Activated T-cell treated with anti-CD3 and anti-CD28 coated beads for 4 hours (primary cell): ENCODE measurements at places on chromosomes 5 and 9.

DNA sequence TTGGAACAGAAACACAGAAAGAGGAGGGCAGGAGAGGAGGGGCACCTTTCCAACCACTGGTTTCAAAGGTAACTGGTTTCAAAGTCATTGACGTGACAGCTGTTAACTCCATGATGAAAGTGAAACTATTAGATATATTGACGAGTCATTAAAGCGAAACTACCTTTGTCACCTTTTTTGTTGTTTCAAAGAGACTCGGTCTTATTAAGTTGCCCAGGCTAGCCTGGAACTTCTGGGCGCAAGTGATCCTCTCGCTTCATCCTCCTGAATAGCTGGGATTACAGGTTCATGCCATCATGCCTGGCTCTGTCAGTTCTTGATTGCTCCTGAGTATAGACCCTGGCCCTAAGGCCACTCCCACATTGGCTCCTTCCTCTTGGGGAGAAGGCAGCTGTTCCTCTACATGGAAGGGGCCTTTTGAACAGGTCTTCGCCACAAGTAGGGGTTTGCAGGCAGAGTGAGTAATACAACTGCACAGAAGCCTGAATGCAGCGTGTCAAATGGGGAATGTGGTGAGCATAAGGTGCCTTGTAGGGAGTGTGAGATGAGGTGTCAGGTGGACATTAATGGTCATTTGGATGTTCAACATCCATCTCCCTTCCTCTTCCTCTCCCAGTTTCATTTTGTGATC is 3.4 kb upstream of the F12 start:
- DNase-seq = no peak

DNA sequence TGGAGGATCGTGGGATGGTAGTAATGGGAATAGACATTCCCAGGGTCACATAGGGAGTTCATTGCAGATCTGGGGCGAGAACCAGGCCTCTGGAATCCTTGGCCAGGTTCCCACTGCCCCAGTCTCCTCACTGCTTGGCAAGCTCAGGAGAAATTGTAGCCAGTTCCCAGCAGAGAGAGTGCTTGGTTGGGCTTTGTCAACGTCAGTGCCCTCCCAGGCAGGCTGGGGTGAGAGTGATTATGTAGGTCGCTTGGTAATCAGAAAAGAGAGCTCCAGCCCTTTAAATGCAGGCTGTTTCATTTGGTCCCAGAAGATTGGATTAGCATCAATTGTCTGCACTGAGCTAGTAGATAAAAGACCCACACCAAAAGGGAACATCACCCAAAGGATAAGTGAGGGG is 51.8 kb upstream of the GALNT10 start:
- no peak for DNase-seq

DNA sequence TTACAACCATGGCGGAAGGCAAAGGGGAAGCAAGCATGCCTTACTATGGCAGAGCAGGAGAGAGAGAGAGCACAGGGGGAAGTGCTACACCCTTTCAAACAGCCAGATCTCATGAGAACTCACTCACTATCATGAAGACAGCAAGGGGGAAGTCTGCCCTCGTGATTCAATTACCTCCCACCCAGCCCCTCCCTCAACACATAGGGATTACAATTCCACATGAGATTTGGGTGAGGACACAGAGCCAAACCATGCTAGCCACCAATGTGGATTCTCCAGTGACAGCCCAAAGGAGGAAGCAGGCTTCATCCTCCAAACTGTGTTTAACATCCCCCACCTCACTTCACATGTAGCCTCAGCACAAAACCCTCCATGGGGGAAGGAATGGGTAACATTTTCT is 563.7 kb downstream of the CDK5RAP2 start:
- DNase-seq = no peak

GRCh38 chr9:70566751-70567150 is 152.3 kb upstream of the KLF9 start:
- no peak for DNase-seq

DNA sequence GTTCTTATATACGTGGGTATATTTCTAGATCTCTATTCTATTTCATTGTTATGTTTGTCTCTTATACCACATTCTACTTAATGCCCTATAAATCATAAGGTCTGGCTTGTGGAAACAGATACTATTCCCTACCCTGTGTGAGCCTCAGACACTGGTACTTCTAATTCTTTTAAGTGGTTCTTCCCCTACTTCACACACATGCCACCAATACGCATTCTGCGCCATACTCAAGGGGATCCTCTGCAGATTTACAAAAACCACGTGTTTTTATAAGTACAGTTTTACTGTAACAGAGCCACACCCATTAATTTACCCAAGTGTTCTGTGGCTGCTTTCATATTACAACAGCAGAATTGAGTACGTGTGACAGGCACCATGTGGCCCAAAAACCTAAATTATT is 195.6 kb downstream of the SAXO1 start:
- DNase-seq = no peak
